D341Med (cell line): ENCODE measurements at places on chromosomes 5 and 9.

GRCh38 chr9:113941526-113941925, 65.4 kb downstream of the ZNF618 start:
- no peak for DNase-seq

DNA sequence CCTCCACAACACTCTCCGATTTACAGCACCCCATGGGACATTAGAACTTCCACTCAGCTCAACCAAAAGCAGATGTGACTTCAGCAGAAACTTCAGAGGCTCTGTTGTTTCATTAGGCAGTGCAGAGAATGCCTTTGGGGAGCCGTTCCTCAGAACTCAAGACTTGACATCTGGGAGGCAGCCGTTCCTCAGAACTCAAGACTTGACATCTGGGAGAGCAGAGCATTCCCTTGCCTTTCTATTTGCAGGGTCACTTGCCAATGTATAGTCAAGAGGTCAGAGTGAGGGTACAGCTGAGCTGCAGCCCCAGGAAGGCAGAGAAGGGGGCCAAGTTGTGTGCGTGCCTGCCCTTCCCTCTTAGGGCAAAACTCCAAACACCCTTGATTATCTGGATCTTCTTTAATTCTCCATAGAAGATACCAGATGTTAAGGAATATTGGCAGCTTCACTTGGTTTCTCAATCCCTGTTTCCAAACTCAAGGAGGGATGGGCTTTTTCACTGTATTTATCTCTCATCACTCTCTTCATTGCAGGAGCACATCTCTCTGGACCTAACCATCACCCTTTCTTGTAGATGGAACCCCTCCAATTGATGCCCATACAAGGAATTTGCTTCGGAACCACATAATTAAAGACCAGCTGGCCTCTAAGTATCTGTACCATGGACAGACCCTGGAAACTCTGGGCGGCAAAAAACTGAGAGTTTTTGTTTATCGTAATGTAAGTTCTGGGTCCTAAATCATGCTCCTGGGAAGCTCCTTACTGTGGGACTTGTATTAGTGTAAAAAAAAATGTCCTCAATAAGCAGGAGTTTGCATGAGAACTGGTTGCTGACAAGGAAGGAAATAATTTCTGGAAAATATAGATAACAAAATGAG, 25.6 kb downstream of the TGFBI start:
- DNase-seq, result no peak

DNA sequence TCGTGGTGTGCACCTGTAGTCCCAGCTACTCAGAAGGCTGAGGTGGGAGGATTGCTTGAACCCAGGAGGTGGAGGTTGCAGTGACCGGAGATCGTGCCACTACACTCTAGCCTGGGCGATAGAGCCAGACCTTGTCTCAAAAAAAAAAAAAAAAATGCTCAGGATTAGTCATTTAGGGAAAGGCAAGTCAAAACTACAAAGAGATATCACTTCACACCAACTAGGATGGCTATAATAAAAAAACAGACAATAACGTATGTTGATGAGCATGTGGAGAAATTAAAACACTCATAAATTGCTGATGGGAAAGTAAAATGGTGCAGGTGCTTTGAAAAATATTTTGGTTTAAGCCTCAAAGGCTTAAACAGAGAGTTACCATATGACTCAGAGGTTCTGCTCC, 6.3 kb upstream of the ANKRD34B start:
- no peak for DNase-seq

GRCh38 chr5:76831110-76831452, 12.3 kb downstream of the F2RL1 start:
- no peak for DNase-seq

DNA sequence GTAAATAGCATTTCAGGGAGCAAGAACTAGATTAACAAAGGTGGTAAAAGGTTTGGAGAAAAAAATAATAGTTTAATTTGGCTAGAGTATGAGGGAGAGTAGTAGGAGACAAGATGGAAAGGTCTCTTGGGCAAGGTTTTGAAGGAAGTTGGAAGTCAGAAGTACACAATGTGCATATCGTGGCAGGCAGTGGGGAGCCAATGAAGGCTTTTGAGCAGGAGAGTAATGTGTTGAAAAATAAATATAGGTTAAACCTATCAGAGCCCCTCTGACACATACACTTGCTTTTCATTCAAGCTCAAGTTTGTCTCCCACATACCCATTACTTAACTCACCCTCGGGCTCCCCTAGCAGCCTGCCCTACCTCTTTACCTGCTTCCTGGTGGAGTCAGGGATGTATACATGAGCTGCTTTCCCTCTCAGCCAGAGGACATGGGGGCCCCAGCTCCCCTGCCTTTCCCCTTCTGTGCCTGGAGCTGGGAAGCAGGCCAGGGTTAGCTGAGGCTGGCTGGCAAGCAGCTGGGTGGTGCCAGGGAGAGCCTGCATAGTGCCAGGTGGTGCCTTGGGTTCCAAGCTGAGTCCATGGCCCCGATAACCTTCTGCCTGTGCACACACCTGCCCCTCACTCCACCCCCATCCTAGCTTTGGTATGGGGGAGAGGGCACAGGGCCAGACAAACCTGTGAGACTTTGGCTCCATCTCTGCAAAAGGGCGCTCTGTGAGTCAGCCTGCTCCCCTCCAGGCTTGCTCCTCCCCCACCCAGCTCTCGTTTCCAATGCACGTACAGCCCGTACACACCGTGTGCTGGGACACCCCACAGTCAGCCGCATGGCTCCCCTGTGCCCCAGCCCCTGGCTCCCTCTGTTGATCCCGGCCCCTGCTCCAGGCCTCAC, at the start of gene CA9:
Gene CA9 (plus strand): TSS at position 797 of the 893 bp plus-strand sequence. CDS start 32 bp downstream, at position 829.
- no peak for DNase-seq

- DNase-seq, result peak; percentile 39
These were observed 129.2 kb downstream of the GOLPH3 start for GRCh38 chr5:32044939-32045338.

DNA sequence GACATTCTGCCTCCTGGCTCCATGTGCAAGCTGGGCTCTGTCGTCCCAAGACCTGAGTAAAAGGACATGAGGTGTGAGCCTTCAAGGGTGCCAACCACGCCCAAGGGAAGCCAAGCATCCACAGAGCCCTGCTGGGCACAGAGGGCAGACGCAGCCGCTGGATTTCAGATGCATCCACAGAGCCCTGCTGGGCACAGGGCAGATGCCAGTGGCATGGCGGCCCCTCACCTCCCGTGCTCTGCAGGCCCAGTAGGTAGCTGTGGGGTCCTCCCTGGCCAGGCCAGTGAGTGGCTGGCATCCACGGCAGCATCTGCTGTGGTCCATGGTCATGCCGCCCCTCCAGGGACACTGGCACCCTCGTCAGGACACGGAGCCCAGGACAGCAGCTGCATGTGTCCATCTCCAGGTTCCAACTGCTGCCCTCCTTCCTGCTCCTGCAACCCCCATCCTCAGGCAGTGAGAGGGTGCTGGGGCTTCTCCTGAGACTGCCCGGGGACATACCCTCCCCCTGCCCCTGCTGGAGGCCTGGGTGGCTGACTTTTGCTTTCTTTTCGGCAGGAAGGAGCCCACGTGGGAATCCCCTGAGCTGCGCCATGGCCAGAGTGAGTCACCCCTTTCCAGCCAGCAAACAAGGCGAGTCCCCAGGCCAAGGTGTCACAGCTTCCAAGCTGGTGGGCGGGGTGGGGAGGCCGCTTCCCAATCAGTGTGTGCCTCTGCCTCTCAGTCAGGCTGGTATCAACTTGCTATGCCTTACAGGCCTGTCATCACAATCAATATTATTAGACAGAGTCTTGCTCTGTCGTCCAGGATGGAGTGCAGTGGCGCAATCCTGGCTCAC, 4.0 kb upstream of the TRAF2 start:
- DNase-seq, result peak; percentile 21

- peak; percentile 52 for DNase-seq
These were observed 202.6 kb downstream of the DCP2 start for GRCh38 chr5:113179156-113179555.

GRCh38 chr5:179794171-179794570, 385 bp downstream of the LTC4S start:
- peak; percentile 24 for DNase-seq
